Progenitor cell of endocrine pancreas (in vitro differentiated cells): ENCODE measurements at places on chromosomes 5 and 9.

- DNase-seq, result peak; percentile 67
Observed at GRCh38 chr5:141734501-141735229, 52.6 kb upstream of the ARAP3 start.

- DNase-seq, result no peak
Observed at GRCh38 chr9:70455993-70456704, 41.7 kb upstream of the KLF9 start.

DNA sequence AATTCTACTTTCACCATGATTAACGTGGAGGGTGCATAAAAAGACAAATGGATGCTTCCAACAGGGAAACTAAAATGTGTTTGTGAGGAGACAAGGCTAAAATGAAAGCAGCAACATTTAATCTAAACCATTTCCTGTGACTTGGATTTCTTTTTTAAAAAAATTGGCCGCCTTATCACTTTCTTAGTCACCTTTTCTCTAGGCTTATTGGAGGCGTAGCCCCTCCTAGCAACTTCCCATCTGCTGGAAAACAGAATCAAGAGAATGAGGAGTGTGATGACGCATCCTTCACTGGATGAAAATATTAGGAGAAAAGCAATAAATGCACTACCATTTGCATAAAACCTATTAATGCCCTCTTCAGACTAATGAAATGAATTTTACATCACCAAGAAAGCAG is 791 bp upstream of the GPR150 start:
- no peak for DNase-seq

GRCh38 chr9:83622433-83622938 is 457 bp upstream of the IDNK start:
- DNase-seq, result no peak

DNA sequence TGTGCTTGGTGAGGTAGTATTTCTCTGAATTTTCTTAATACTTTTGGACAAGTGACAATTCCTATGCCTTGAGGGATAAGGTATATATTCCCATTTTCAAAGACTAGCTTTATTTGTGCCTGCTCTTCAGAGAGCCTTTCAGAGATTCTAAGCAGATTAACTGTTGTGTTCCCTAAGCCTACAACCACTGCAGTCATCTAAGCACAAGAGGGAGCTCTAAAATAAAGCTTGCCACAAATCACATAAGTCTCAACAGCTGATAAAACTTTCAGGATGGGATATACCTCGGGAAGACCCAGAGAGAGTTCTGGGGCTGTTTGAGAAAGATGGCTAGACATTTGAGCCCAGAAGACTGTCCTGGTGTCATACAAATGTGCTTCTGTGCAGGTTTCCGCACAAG is 157.3 kb downstream of the CYLC2 start:
- DNase-seq, result no peak

DNA sequence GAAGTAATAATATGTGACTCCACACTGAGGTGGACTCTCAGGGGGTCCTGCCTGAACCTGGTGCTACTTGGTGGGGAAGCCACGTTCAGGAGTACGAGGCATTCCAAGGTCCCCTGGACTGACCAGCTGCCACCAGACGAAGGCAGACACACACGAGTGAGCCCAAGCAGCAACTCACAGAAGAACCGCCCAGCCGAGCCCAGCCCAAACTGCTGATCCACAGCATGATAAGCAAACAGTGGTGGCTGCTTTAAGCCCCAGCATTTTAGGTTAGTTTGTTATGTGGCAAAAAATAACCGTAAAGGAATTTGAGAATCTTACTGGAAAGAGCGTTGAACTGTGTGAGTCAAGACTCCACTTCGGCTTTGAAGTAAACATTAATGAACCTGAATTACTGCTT is 8.8 kb upstream of the LHX3 start:
- DNase-seq, result no peak

DNA sequence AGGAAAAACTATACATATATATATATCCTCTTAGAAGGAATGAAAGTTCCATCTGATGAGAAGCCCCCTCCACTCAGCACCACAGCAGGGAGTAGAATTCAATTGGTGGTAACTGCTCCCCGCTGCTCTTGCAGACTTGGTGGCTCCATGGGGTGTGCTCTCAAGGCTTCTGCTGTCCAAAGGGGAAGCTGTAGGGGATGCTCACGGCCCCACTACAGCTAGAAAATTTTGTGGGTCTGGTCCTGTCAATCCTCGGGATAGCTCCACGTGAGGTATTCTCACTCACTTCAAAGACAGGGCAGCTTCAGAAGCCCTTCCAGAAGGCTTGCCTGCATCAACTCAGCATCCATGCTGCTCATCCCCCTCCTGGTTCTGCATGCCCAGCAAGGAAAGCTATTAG is 247.2 kb downstream of the CETN3 start:
- no peak for DNase-seq

DNA sequence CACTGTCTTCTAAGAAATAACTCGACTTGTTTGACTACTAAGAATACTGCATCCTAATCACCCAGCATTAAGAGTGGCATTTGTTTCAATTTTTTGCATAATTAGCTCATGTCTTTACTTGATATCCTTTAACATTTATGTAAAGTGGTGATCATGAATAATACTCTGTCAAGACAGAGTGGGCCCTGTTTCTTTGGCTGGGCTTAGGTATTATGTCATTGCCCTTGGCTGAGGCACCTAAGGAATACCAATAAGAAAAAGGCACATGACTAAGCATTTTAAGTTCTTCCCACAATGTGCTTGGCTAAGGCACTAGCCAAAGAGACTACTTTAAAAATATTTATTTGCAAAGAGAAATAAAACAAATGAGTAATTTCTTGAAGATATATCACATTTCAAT is 308.1 kb downstream of the CTNND2 start:
- no peak for DNase-seq

- DNase-seq, result no peak
Observed at GRCh38 chr5:135456238-135457099, 4.3 kb upstream of the TIFAB start.

DNA sequence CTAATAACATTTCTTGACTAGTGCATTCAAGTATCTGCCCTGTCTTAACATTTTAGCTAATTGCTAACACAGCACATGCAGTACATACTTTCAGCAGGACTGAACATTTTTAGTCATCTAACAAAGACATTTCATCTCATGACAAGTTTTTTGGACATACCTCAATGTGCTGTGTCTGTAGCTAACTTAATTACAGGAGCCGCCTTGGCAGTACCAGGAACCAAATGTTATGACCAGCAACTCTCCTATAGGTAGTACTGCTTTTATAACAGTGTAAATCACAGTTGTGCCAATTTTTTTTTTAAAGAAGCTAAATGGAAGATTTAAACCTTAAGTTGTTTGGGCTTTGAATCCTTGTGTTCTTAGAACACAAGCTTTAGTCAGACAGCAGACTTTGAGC is 99.4 kb upstream of the SAP30L start:
- no peak for DNase-seq

DNA sequence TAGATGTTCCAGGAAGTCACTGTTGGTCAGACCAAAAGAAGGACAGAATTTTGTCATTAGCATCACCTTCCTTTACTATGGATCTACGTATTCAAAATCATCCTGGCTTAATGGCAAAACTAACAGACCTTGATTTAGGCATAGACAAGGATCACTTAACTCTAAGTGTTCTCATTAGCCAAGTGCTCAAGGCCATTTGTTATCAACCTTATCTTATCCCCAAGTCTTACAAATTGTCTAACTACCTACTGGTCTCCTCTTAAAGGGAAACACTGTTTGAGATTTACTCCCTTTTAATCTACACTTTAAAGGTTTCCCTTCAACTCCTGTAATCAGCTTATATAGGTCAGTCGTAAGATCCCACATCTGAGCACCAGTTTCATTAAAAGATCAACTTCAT is 1197.5 kb upstream of the C9orf72 start:
- no peak for DNase-seq

DNA sequence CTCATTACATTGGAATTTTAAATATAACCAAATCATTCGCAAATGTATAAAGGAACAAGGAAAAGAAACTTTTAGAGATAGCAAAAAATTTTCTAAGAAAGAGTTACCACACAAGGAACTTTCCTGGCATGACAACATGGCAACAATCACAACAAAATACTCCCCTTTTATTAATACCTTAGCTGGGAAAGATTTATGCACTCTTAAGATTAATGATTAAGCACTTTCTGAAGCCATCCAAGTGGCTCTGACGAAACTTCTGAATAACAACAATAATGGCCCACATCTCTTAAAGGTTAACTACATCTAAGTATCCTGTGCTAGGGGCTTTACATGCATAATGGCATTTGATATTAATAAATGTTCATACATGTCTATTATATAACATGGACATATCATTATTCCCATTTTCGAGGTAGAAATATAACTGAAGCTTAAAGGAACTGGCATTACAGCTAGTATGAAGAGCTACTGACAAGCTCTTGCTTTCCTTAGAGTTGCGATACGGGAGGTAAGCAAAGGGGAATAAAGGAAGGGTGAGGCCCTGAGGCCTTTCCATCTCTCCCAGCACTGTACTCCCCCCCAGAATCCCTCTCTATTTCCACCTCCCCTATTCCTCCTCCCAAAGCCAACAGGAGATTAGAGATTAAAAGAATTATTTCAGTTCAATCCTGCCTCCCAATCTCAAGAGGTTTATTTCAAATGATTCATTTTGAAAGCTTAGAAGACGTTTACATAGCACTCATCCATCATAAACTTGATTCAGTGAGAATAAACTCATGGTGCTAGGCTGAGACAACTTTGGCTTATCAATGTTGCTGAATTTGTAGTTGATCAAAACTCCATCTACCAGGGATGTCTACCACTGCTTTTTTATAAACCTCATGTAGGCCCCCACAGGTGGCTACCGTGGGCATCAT is 9.6 kb downstream of the MTMR12 start:
- no peak for DNase-seq

DNA sequence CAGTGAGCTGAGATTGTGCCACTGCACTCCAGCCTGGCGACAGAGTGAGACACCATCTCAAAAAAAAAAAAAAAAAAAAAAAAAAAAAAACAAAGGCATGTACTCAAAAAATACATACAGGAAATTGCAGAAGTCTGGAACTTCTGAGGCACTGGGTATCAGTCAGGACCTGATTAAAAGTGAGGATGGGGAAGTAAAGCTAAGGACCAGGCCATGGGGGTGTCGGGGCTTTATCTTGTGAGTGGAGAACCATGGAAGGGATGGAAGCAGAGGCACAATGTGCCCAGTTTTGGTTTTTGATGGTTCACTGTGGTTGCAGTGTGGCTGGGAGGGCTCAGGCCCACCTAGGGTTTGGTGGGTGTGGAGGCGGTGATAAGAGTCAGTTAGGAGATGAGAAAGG is 212.7 kb upstream of the PIK3R1 start:
- DNase-seq, result no peak

GRCh38 chr5:54626407-54626806 is 108.8 kb downstream of the SNX18 start:
- DNase-seq, result no peak

- no peak for DNase-seq
Observed at GRCh38 chr5:133467826-133468463, 144.4 kb downstream of the FSTL4 start.

GRCh38 chr5:40603378-40603777 is 76.3 kb upstream of the PTGER4 start:
- no peak for DNase-seq

DNA sequence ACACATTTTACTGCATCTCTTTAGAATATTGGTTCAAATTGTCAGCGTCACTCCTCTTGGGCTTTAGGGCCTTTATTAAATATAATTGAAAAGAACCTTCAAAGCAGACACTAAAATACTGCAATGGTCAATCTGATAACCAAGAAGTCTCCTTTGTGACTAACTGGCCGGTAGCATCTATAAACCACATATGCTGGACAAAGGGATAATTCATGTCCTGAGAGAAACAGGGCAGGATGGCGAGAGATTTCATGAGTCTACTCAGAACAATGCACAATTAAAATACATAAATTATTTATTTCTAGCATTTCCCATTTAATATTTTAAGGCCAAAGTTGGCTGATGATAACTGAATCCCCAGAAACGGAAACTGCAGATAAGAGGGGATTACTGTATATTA is 1083.4 kb upstream of the CDH18 start:
- DNase-seq, result no peak

DNA sequence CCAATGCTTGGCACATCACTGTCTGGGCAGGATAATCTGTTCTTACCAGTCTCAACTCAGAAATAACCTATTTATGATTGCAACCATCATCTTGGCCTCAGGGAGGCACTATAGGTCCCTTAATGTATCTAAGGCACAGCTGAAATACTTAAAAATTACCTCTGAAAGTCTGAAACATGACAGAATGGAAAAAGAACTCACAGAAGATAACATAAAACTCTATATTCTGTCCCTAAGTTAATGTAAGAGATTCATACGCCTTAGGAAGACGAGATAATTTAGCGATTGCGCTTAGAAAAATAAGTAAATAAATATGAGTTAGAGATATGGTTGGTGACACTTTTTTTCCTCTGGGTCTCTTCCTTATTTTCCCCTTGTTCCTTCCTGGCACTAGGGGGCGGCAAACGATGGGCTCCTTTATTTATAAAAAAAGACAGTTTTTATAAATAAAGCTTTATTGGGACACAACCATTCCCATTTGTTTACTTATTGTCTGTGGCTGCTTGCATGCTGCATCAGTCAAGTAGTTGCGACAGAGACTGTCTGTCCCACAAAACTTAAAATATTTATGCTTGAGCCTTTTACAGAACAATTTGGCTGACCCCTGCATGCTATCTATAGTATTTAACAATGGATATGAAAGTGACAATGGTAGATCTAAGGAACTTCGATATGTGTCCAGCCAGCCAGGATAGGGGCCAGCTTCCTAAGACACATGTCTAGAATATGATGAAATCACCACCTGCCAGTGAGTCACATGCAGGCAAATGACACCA is 79.6 kb downstream of the PDE4D start:
- DNase-seq, result peak; percentile 24

DNA sequence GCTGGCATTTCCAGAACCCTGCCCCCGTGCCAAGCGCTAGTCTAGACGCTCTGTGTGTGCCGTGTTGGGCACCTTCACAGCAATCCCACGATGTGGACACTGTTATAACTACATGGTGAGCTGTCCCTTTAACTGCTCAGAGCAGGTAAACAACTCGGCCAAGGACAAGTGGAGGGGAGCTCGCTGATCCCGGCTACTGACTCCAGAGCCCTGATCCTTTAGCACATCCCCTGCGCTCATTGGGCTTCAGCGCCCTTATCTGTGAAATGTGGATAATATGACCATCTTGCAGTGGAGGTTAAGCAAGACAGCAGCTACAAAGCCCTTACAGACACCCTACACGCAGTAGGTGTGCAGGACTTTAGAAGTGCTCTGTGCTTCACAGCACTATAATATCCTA is 16.5 kb downstream of the ORM2 start:
- DNase-seq, result no peak

- no peak for DNase-seq
Observed at GRCh38 chr9:4243113-4243512, 56.8 kb downstream of the GLIS3 start.

DNA sequence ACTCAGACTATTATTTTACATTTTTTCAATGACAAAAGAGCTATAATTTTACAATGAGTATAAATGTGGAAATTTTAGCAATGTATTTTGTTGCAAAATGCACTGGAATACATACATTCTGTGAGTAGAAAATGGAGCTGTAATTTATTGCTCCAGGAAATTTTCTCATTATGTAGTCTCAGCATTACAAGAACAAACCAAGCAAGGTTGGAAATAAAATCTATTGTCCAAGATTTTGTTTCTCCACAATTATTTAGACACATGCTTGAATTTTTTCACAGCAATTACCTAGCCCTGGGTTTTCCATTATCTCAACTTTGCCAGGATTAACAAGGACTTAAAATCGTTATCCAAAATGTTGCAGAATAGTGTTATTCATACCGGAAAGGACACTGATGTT is 820.1 kb downstream of the CDH12 start:
- no peak for DNase-seq
